Parietal lobe (tissue), 2 donors: ENCODE measurements at places on chromosomes 16 and 17. TPM values are rescaled to one million over a fixed set of nuclear protein-coding genes. Genes with fewer than 3 reads are reported as not detected.

The TP53TG3B gene
- not detected for total RNA-seq

The CCDC154 gene
- total RNA-seq = 1.9 TPM

The DCTN5 gene
- 93.0 TPM for total RNA-seq

The HIGD1B gene
- total RNA-seq = 1.3 TPM

The SPN gene
- total RNA-seq = under 0.01 TPM

The FBXO39 gene
- total RNA-seq = not detected

The TP53TG3C gene
- not detected for total RNA-seq

The PCGF2 gene
- 15.7 TPM for total RNA-seq

The CCR7 gene
- not detected for total RNA-seq

The CLTC gene
- 358 TPM for total RNA-seq

The NPW gene
- total RNA-seq = not detected

The CHMP1A gene
- 81.4 TPM for total RNA-seq
